Activated T-cell treated with anti-CD3 and anti-CD28 coated beads, Interleukin-2, amount 50 U/mL, for 4 hours (primary cell): ENCODE measurements at places on chromosomes 1 and 21.

- DNase-seq: no peak
Observed at GRCh38 chr1:212217633-212218032, 67.6 kb upstream of the PPP2R5A start.

GRCh38 chr21:36727866-36728265 lies 29.0 kb downstream of the SIM2 start:
- DNase-seq: no peak

GRCh38 chr1:67888216-67889106 lies 55.2 kb upstream of the GNG12 start:
- no peak for DNase-seq

DNA sequence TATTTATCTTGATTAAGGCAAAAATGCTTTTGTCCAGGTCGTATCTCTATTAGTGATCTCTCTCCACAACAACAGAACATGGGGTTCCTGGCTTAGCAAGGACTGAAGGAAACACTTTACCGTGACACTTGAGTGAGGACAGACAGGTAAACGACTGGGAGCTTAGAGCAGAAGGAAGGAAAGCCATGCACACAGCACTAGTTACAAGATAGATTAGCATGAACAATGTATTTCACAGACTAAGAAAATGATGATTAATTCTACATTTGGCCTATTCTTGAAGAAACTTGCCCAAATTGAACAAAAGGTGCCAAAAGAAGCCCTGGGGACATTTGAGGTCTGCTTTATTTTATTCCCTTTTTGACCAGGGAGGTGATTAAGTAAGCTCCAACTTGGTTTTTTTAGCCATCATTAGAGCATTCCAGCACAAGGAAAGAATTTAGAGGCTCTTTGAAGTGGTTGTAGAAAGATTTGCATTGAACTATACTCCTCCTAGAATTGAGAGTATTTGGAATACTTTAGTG lies 248.5 kb downstream of the USP25 start:
- no peak for DNase-seq

DNA sequence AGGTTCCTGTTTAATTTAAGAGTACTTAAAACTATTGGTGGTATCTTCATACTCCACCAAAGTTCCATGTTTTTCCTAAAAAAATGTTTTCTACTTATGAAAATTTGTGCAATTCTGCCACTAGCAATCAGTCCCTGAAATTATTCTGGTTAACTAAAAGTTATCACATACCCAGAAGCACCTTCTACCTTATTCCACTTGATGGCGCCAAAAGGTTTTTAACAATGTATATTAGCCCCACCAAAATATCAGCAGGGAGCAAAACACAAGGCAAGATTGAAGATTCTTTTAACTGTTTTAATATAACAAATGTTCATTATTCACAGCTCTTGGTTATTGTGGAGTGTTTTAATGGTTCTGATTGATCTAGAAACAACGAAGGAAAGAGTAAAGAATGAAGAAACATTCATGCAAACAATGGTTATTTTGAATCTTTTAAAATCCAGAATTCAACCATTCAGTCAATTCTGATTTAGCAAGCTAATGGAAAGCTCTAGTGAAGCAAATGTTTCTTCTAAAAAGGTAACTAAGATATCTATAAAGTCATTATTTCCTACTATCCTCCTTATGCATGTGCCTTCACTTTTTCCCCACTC lies 67.2 kb downstream of the TTLL7 start:
- DNase-seq: no peak

DNA sequence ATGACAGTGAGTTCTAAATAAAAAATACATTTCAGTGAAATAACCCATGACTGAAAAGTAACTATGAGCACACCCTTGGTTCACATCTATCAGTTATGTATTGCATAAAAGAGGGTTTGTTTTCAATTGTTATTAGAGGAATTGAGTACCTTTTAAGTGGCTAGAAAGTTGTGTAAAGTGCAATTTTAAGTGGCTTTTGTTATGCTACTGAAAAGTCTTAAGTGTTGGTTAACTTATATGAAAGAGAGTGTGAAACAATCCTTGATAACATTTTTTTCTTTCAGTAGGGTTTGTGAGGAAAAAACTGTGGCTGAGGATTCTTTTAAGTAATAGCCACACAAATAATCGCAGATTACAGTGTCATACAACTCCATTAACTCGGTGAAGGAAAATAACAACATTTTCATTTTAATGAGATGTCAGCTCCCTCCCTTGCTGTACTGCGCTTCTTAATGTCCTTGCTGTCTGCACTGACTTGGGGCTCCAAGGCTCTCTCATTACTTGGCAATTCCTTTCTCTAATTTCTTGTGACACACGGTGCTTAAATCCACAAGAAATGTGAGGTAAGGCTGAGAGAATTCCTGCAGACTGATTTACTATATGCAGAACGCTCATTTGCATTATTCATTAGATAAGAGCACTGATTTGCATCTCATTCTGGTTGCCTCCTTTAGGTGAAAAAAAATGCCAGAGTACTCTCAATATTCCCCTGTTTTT lies 40.6 kb downstream of the NTNG1 start:
- no peak for DNase-seq

GRCh38 chr1:180431683-180432082 lies 70.7 kb downstream of the ACBD6 start:
- no peak for DNase-seq

DNA sequence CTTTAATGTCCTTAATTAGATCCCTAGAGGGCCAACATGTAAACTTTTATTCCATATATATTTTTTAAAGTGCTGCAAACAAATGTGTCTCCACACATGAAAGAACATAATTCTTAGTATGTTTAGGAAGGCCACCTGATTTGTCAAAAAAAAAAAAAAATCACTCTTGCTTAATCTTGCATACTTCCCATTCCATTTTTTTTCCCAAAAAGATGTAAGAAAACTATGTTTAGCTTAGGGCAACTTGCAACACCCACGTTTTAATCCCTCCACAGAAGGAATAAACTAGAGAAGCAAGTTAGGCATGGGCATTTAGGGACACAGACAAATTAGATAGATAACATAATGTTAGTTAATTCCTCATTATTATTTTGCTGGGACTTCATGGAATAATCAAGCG lies 5.6 kb downstream of the YOD1 start:
- DNase-seq: no peak

- no peak for DNase-seq
Observed at GRCh38 chr1:54275349-54275748, 75.4 kb downstream of the MRPL37 start.

- DNase-seq: no peak
Observed at GRCh38 chr1:199176713-199177112, 537.9 kb downstream of the PTPRC start.

GRCh38 chr1:31802190-31803150 lies 13.4 kb downstream of the SPOCD1 start:
- no peak for DNase-seq

DNA sequence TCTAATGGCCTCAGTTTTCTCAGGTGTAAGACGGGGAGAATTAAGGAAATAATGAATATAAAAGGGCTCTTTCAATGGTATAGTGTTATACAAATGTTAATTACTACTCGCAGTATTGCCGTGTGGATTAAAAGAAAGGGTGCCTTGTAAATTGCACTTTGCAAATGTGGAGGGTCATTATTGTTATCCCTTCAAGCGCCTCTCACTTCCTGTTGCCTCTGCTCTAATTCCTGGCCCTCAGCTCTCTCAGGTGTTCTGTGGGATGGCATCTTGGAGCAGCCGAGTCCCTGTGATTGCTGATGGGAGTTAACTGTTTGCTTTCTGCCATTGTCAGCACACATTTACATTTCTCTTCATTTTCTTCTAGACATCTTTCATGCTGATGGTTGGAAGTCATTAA lies 7.1 kb upstream of the S100A11 start:
- no peak for DNase-seq
